ENCODE measurements at places on chromosomes 4 and X.

- DNase-seq, result no peak
Measured at GRCh38 chr4:170030121-170030520, 3.9 kb upstream of the MFAP3L start.

DNA sequence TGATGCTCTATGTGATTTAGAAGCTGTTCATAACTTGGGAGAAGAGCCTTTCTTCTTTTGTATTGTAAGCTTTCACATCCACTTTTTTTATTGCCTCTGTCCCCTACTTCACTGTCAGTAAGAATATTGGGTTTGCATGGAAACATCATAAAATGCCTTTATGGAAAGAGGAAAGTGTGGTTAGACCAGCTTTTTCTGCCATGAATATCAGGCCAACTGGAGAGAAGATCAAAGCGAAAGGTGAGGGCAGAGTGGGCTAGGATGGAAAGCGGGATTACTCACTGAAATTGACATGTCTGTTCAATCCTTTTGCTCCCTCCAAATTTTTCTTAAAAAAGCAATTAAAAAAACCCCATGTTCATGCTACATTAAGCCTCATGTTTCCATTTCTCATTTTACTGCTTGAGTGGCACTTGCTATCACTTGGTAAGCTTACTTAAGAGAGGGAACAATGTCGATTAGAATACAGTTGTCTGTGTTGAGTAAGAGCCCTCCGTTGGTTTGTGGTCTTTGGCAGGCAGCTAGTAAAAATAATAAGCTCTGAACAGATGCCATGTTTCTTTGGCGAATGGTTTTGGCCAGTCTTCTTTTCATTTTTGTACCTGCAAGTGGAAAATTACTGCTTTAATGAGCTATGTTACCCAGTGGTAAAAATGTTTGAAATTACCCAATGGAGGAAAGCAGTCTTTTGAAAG is 35.9 kb downstream of the SUPT20HL1 start:
- no peak for DNase-seq

DNA sequence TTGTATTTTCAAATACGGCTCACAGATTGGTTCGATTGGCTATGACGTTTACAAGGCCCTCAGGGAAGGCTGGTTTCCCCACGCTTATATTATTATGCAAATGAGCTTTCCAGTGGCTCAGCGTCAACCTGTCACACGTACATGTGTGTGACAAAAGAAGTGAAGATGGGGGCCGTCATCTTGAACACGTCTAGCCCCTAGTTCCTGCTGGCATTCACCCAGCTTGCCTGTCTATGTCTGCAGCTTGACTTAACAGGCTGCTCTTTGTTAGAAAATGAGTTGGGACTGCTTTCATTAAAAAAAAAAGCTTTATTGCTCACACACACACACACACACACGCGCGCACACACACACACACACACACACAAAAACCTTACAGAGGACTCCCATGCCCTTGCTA is 283.6 kb upstream of the CTSO start:
- DNase-seq, result no peak

- no peak for DNase-seq
Measured at GRCh38 chr4:158313566-158313965, 103.3 kb downstream of the TMEM144 start.

DNA sequence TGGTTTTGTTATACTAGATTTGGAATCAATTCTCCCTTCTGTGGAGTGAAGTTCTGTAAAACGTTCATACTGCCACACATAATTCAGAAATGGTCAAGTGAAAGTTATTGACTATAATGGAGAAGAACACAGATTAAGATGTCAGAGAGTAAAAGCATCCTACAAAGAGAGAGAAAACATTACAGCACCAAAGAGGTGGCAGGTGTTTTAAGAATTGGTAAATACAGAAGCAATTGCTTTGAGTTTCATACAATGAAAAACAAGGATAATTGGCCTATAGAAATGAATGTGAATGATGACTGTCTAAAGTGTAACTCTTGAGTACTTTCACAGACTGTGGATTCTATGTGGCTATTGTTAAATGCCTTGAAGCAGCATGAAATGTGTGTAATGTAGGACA is 435.6 kb upstream of the SMIM31 start:
- no peak for DNase-seq

- no peak for DNase-seq
Measured at GRCh38 chr4:27006646-27007045, 146.0 kb downstream of the STIM2 start.

- no peak for DNase-seq
Measured at GRCh38 chr4:38530486-38530885, 133.5 kb upstream of the KLF3 start.

DNA sequence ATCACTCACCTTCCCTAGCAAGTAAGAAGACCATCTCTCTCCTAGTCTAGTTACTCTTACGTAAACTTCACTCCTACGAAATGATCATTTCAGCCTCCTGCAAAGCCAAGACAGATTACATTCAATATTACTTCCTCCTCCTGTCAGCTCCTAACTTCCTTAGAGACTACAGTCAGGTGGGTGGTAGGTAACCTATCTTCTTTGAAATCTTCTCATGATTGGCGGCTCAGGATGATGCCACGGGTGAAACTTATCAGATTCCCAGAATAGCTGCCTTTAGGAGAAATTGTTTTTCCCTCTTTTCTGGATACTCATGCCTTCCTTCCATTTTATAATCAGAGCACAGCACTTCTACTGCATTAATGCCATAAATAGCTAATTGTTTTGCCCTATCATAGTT is 744.8 kb upstream of the HS3ST1 start:
- no peak for DNase-seq

GRCh38 chr4:122788935-122789334 is 37.7 kb upstream of the FGF2 start:
- DNase-seq, result no peak

- DNase-seq, result no peak
Measured at GRCh38 chr4:82680834-82681233, 117.8 kb downstream of the SCD5 start.

DNA sequence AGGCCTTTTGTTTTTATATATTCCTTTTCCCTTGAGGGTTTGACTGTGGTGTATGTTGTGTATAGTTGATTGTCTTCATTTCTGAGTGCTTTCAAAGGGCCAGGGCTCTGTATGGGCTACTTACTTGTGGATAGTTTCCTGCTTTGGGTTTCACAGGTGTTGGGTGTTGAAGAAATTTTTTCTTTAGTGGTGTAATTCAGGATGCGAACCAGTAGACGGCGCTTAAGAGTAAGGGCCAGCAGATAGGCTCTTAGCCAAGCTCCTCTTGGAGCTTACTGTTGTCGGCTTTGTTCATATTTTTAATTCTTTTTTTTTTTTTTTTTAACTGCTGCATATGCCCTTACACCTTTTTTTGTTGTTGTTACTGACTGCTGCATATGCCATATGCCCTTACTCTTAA is 276.3 kb upstream of the GALNT7 start:
- DNase-seq, result no peak

DNA sequence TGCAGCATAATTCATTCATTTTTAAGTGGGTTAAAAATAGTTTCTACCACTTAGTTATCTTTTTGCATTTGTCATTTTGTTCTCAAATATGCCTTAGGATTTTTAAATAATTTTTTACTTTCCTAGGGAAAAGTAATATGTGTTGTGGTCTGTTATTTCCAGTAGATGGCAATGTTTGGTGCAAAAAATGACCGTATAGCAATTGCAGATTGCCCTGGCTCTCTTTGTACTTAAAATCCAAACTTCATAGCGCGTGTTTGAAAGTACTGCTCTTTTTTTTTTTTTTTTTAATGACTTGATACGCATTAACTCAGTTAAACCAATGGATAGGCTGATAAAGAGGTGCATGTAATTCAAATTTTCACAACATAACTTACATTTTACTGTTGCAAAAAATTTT is 74.4 kb upstream of the RBMX start:
- peak; percentile 17 for DNase-seq

Data from NCI-H460 (cell line).